Dorsolateral prefrontal cortex (tissue), 122 donors: ENCODE measurements at places on chromosomes 1 and 21.

- DNase-seq: no peak
Measured at GRCh38 chr1:147833231-147833860, 69.2 kb upstream of the GJA8 start.

DNA sequence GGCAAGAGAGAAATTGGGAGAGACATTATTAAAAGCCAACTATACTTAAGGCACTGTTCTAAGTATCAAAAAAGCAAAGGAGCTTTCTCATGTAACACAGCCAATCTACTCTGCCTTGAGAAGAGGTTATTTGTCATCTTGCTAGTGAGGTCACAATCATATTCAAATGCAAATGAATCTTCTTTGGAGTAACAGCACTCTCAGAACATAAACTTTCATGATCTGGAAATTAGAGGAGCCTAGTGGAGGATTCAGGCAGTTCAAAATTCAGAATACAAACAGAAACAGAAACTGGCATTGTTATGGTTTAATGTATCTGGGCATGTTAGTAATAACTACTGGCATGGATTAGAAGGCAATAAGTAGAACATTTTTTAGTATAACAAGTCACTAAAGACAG, 57.4 kb downstream of the ARID4B start:
- no peak for DNase-seq

GRCh38 chr1:185719021-185719420, 15.2 kb upstream of the HMCN1 start:
- DNase-seq: no peak

- no peak for DNase-seq
Measured at GRCh38 chr1:244731651-244732050, 78.7 kb downstream of the DESI2 start.

DNA sequence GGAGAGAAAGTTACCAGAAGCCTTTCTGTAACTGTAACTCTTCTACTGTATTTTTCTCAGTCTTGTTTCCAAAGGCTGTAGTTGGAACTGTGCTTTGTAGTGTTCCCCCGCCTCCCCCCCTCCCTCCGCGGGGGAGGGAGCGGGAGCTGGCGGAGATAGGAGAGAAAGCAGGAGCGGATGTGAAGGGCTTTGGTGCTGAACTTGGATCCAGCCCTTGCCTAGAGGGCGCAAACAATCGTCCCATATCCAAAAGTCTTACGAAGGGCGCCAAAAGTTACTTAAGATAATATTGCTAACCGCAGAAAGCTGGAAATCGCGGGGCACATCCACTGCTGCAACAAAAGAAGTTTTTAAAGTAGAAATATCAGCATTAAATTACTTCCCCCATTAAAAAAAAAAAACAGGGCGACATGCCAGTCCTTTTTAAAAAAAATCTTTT, 2.4 kb upstream of the NFIA start:
- DNase-seq: peak; percentile 69
